ENCODE measurements at places on chromosomes 3 and 15. TPM values are rescaled to one million over a fixed set of nuclear protein-coding genes. Genes with fewer than 3 reads are reported as not detected.

Gene SMCO1
- not detected for total RNA-seq

Gene FILIP1L
- 1.4 TPM for total RNA-seq

Gene SCG5
- 2.2 TPM for total RNA-seq

Gene ITIH4
- total RNA-seq, result 3.6 TPM

Gene ANKRD63
- not detected for total RNA-seq

Gene DLL4
- 0.33 TPM for total RNA-seq

Gene MESP1
- 5.6 TPM for total RNA-seq

Gene SLC12A6
- total RNA-seq, result 19.4 TPM

Gene SKOR1
- total RNA-seq, result 0.09 TPM

Gene RNU6-1
- not detected for total RNA-seq

Gene SEMA3B
- total RNA-seq, result 0.45 TPM

Gene PAK6
- 0.33 TPM for total RNA-seq

GRCh38 chr3:87309601-87310000 is 33.2 kb upstream of the POU1F1 start:
- H3K27me3 ChIP-seq, result no peaks in the 10 kb centered on the region
- H3K27ac ChIP-seq, result no peak overlapping the region
- DNase-seq, result no peak

DNA sequence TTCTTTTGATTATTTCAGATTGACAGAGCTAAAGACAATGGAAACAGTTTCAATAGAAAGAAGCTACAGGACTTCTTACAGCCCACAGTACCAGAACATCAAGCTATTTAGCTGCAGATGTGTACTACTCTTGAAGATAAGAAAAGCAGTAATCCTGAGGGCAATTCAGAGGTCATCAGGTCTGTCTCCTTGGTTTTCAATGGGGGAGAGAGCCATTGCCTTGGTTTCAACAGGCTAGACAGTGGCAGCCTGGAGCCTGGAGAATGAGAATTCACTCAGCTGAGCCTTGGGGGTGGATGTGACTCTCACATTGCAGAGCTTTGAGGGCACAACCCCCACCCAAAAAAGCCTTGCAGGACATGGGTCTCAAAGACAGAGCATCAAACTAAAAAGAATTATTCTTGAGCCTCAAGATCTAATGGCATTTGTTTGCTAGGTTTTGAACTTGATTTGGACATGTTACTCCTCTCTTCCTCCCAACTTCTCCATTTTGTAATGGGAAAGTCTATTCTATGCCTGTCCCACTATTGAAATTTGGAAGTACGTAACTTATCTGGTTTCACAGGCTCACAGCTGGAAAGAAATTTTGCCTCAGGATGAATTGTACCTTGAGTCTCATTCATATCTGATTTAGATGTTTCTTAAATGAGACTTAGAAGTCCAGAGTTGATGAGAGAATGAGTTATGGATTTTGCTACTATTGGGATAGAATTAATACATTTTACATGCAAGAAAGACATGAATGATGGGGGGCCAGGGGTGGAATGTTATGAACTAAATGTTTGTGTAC is 36.9 kb downstream of the PLSCR1 start:
- DNase-seq, result no peak
- H3K4me3 ChIP-seq, result no peak overlapping the region
- peaks cover 42% of the 10 kb centered on the region for H3K4me1 ChIP-seq
- H3K27ac ChIP-seq, result peak overlapping the region; percentile 5
- peaks cover 38% of the 10 kb centered on the region for H3K36me3 ChIP-seq
- no peaks in the 10 kb centered on the region for H3K27me3 ChIP-seq

- no peak overlapping the region for H3K27ac ChIP-seq
- H3K4me1 ChIP-seq, result no peaks in the 10 kb centered on the region
- DNase-seq, result no peak
- H3K36me3 ChIP-seq, result no peaks in the 10 kb centered on the region
- H3K27me3 ChIP-seq, result no peaks in the 10 kb centered on the region
Observed at GRCh38 chr15:75225951-75226732, 24.5 kb downstream of the C15orf39 start.

DNA sequence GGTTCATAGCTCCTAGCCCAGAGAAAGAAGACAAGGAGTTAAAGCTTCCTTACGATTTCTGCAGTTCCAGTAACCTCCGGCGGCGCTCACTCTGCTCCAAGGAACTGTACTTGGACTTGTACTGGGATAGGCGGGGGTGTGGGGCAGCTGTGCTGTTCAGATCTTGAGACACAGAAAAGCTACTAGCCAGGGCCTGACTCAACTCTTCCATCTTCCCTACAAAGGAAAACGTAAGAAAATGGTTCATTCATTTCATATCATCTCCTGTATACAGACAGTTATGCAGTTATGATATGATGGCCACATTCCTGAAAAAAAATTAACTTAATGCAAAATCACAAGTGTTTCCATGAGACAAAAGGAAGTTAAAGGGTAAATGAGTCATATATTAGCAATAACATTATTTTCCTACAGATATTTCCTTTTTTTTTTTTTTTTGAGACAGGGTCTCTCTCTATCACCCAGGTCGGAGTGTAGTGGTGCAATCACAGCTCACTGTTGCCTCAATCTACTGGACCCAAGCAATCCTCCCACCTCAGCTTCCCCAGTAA is 4.6 kb downstream of the SNUPN start:
- peak overlapping the region; percentile 82 for H3K27ac ChIP-seq
- H3K4me1 ChIP-seq, result peaks cover 25% of the 10 kb centered on the region
- peak overlapping the region; percentile 58 for H3K4me3 ChIP-seq
- H3K27me3 ChIP-seq, result no peaks in the 10 kb centered on the region

DNA sequence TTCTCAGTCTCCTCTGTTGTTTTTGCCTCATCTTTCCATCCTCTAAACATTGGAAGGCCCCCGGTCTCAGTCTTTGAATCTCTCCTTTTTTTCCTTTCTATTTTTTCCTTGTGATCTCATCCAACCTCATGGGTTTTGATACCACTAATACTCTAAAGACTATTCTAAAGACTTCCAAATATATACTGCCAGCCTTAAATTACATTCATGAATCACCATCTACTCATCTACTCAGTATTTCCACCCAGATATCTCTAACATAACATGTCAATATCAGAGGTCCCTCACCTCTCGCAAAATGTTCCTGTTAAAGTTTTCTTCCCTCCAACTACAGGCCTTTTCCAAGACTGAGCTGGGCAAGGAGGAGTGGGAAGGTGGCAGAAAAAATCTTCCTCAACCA is 282.5 kb upstream of the TTC14 start:
- H3K36me3 ChIP-seq, result no peaks in the 10 kb centered on the region
- H3K4me1 ChIP-seq, result no peaks in the 10 kb centered on the region
- no peak overlapping the region for H3K4me3 ChIP-seq
- H3K27me3 ChIP-seq, result no peaks in the 10 kb centered on the region
- no peak for DNase-seq

- no peaks in the 10 kb centered on the region for H3K27me3 ChIP-seq
- H3K4me1 ChIP-seq, result peaks cover 9% of the 10 kb centered on the region
- peaks cover 29% of the 10 kb centered on the region for H3K36me3 ChIP-seq
- no peak for DNase-seq
- H3K4me3 ChIP-seq, result no peak overlapping the region
- peak overlapping the region; percentile 43 for H3K27ac ChIP-seq
Observed at GRCh38 chr3:101413656-101414055, 93.3 kb upstream of the IMPG2 start.

GRCh38 chr3:82001276-82001923 is 240.0 kb upstream of the GBE1 start:
- H3K4me3 ChIP-seq, result no peak overlapping the region
- H3K27ac ChIP-seq, result no peak overlapping the region
- no peak for DNase-seq
- H3K4me1 ChIP-seq, result no peaks in the 10 kb centered on the region
- no peaks in the 10 kb centered on the region for H3K27me3 ChIP-seq

DNA sequence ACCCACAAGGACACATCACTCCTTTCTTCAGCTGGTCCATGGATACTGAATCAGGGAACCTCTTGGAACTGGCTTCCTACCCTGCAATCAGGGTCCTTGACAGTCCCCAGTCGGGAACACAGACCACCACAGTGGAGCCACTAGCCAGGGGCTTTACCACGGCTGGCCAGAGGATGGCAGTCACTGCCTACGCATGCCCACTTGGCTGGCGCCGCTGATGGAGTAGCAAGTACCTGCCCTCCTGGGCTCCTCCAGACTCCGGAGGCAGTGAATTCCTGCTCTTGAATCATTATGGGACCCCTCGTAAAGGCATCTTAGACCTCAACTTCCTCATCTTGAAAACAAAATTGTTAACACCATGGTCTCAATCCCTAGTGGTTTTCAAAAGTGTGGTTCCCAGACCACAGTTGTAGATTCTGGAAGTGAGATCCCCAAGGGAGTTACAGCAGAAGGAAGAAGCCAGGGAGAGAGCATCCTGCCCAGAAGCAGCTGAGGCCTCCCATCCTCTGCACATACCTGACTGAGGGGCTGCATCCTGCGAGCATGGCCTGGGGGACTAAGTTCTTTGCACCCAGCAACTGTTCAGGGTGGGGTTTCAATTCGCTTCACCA is 9.1 kb upstream of the SKIC8 start:
- DNase-seq, result peak; percentile 84
- no peaks in the 10 kb centered on the region for H3K36me3 ChIP-seq
- H3K27me3 ChIP-seq, result peaks cover 6% of the 10 kb centered on the region
- no peak overlapping the region for H3K4me3 ChIP-seq
- no peaks in the 10 kb centered on the region for H3K4me1 ChIP-seq

GRCh38 chr15:89714775-89715174 is 24.2 kb downstream of the WDR93 start:
- H3K27ac ChIP-seq, result no peak overlapping the region
- H3K4me3 ChIP-seq, result no peak overlapping the region
- H3K4me1 ChIP-seq, result no peaks in the 10 kb centered on the region
- no peaks in the 10 kb centered on the region for H3K36me3 ChIP-seq

GRCh38 chr15:33243393-33243792 is 48.9 kb upstream of the FMN1 start:
- H3K36me3 ChIP-seq, result no peaks in the 10 kb centered on the region
- H3K4me3 ChIP-seq, result no peak overlapping the region
- H3K27ac ChIP-seq, result no peak overlapping the region
- no peak for DNase-seq

DNA sequence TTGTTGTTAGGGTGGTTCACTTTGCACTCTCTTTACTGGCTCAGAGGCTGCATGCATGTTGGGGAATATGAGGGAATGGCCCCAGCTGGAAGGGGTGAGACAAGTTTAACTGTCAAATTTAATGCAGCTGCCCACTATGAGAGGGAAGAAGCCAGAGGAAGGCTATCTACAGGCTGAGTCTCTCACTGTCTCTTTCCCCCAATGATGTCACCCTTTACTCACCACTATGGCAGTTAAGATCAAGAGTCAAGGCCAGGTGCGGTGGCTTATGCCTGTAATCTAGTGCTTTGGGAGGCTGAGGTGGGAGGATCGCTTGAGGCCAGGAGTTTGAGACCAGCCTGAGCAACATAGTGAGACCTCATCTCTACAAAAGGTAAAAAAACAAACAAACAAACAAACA is 12.2 kb upstream of the RBMS3 start:
- H3K36me3 ChIP-seq, result no peaks in the 10 kb centered on the region
- no peaks in the 10 kb centered on the region for H3K4me1 ChIP-seq
- no peak overlapping the region for H3K27ac ChIP-seq
- H3K4me3 ChIP-seq, result no peak overlapping the region

DNA sequence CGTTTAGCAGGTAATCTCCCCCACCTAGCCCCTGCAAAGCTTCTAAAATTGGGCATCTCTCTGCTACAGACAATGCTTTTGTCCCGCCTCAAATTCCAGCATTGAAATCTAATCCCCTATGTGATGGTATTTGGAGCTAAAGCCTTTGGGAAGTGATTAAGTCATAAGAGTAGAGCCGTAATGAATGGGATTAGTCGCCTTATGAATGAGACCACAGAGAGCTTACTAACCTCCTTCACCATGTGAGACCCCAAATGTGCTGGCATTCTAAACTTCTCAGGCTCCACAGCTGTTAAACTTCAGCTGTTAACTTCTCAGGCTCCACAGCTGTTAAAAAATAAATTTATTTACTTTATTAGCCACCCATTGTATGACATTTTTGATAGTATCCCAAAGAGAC is 374.2 kb upstream of the BCHE start:
- H3K4me1 ChIP-seq, result no peaks in the 10 kb centered on the region
- no peak overlapping the region for H3K27ac ChIP-seq
- no peaks in the 10 kb centered on the region for H3K27me3 ChIP-seq
- no peaks in the 10 kb centered on the region for H3K36me3 ChIP-seq
- no peak for DNase-seq
- no peak overlapping the region for H3K4me3 ChIP-seq

DNA sequence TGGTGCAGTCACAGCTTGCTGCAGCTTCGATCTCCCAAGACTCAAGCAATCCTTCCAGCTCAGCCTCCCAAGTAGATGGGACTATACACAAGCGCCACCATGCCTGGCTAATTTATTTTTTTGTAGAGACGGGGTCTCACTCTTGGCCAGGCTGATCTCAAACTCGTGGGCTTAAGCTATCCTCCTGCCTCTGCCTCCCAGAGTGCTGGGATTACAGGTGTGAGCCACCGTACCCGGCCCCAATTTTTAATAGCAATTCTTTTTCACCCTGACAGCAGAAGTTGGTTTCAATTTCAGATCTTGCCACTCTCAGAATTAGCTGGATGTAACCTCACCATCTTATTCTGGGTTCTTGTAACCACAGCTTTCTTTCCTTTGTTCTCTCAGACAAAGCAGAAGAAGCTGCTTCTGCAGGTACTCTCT is 64.8 kb downstream of the TRIM71 start:
- H3K4me1 ChIP-seq, result peaks cover 13% of the 10 kb centered on the region
- no peak overlapping the region for H3K27ac ChIP-seq
- H3K36me3 ChIP-seq, result no peaks in the 10 kb centered on the region
- H3K27me3 ChIP-seq, result peaks cover 41% of the 10 kb centered on the region
- H3K4me3 ChIP-seq, result peak overlapping the region; percentile 42
- peak; percentile 79 for DNase-seq

GRCh38 chr3:142276781-142277180 is 51.4 kb upstream of the GK5 start:
- H3K27me3 ChIP-seq, result no peaks in the 10 kb centered on the region
- H3K36me3 ChIP-seq, result no peaks in the 10 kb centered on the region
- no peak for DNase-seq

- peaks cover 7% of the 10 kb centered on the region for H3K36me3 ChIP-seq
- H3K27me3 ChIP-seq, result peaks cover 25% of the 10 kb centered on the region
- peak; percentile 93 for DNase-seq
Observed at GRCh38 chr3:169813757-169814517, 1.2 kb upstream of the LRRC34 start.

GRCh38 chr15:27454281-27455075 is 483.5 kb downstream of the GABRG3 start:
- H3K4me1 ChIP-seq, result no peaks in the 10 kb centered on the region
- DNase-seq, result no peak
- H3K27me3 ChIP-seq, result no peaks in the 10 kb centered on the region
- H3K27ac ChIP-seq, result no peak overlapping the region
- H3K36me3 ChIP-seq, result no peaks in the 10 kb centered on the region

DNA sequence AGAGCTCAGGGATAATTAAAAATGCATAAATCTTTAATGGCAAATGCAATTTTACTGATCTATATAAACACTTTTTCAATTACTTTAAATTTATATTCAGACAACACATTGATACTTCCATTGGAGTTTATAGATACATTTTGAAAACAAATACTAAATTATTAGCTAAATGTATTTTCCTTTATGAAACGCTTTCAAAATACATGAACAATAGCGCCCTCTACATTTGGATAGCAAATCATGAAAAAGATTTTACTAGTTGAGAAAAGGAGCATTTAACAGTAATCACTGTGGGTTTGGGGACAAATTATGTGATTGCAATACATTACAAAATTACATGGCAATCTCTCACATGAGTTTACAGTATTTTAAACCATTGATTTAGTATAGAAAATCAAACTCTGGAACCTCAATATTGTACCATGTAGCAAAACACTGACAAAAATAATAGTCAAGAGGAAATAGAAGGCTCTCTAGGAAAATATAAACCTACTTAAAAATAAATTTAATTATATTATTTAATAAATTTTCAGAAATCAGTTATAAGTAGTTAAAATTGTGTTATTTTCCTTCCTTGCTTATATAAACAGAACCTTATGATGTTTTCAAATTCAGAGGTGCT is 207.9 kb downstream of the ZIC1 start:
- no peak overlapping the region for H3K4me3 ChIP-seq
- no peaks in the 10 kb centered on the region for H3K27me3 ChIP-seq
- no peaks in the 10 kb centered on the region for H3K4me1 ChIP-seq
- no peak overlapping the region for H3K27ac ChIP-seq

All from activated CD4-positive, alpha-beta T cell treated with anti-CD3 and anti-CD28 coated beads, Interleukin-2, amount 10 ng/mL, durations not matched to agents 24 days and 14 days (primary cell).